ENCODE measurements at places on chromosomes 2 and 18.

DNA sequence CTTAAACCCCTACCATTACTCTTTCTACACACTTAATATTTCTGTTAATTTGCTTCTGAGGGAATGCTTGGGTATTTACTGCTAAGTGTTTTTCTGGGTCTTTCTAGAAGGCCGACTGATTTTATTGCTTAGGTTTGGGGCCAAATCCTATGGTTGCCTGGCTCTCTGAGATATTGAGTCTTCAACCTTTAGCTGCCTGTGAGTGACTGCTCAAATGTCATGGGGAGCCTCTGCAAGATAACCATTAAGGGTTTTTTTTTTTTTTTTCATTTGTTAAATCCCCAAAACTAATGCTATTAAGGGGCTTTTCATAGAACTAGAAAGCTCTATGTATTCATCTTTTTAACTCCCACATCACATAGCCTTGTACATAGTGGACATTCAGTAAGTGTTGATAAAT is 5.0 kb downstream of the OSBPL6 start:
- no peak for DNase-seq

DNA sequence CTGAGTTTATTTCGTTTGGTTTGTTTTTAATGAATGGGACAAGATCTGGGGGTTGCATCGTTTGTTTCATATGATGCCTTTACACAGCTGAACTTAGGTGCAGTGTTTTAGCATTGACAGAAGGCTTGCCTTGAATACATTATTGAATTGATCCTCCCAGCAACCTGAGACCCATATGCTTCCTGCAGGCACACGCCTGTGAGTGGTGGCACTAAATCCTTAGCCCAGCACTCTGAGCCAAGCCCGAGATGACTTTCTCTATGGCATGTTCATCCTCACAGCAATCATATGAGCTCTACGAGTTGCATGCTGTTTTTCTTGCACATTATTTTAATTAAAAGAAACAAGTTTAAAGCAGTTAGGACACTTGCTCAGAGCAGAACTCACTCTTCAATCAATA is 47.8 kb upstream of the AGAP1 start:
- no peak for DNase-seq

DNA sequence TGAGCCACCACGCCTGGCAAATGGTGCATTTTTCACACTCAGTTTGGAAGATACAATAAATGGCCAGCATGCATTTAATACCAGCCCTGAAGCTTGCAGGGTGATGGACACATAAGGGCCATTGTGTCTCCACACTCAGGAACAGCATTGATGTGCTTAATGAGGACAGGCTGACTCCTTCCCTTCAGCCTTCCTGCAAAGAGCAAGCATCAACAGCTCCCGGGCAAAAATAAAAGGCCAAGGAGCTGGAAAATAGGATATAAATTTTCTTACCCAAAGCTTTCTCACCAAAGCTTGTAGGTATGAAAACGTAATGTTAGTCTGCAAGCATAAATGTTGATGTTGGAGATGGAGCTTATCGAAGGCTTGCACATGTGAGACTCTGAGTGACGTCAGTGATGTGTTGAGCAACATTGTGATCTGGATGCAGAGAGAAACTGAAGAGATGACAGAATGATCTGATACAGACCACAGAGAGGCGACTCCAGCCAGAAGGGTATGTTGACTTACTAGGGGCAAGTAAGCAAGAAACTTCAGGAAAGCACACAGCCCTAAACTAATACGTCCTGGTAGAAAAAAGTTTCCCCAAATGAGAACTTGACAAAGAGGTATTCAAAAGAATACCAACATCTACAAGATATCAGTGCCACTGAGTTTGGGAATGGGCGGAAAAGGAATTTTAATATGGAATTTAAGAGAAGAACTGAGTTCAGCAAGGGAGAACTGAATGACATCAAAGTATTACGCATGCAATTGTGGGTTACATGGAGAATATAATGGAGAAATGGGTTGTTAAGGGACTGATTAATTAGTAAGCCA is 256.5 kb downstream of the TGIF1 start:
- DNase-seq, result no peak

- no peak for DNase-seq
Observed at GRCh38 chr2:217756375-217757107, 246.3 kb downstream of the TNS1 start.

GRCh38 chr2:235858881-235859280 is 309.3 kb downstream of the GBX2 start:
- DNase-seq, result no peak

GRCh38 chr18:34492652-34493051 is 217.4 kb upstream of the DTNA start:
- no peak for DNase-seq

DNA sequence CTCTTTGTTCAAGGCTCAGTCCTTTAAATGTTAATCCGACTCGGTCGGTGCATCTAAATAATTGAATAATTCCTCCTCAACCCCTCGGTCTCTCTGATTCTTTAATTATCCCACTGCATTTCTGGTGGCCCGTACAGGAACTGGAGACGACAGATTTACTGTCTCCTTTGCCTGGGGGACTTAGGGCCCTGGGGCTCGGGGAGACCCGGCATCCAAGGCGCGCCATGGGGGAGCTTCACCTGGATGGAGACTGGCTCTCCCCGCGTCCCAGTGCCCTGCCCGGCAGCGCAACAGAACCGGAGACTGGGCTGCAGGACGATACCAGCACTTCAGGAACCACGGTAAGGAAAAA is 47.7 kb upstream of the SELENOI start:
- no peak for DNase-seq

DNA sequence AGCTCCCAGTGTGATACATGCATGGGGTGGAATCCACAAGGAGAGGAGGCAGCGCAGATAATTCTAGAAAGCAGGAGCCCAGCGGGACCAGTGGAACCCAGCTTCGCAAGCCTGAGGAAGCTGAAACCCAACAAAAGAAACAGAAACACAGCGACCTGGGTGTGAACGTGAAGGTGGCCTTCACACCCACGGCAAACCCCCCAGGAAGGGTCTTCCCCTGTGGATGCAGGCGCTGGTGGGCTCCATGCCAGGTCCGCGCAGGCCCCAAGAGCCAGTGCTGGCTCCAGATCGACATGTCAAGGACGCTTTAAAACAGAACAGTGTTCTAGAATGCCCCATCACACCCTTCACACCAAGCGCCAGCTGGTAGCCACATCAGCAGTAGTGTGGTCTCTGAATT is 22.1 kb downstream of the KIF1A start:
- no peak for DNase-seq

- no peak for DNase-seq
Observed at GRCh38 chr2:233353769-233354499, at the start of gene DGKD. TSS of gene DGKD (plus strand) at chr2:233354494. CDS start at chr2:233354519, 25 bp downstream.

DNA sequence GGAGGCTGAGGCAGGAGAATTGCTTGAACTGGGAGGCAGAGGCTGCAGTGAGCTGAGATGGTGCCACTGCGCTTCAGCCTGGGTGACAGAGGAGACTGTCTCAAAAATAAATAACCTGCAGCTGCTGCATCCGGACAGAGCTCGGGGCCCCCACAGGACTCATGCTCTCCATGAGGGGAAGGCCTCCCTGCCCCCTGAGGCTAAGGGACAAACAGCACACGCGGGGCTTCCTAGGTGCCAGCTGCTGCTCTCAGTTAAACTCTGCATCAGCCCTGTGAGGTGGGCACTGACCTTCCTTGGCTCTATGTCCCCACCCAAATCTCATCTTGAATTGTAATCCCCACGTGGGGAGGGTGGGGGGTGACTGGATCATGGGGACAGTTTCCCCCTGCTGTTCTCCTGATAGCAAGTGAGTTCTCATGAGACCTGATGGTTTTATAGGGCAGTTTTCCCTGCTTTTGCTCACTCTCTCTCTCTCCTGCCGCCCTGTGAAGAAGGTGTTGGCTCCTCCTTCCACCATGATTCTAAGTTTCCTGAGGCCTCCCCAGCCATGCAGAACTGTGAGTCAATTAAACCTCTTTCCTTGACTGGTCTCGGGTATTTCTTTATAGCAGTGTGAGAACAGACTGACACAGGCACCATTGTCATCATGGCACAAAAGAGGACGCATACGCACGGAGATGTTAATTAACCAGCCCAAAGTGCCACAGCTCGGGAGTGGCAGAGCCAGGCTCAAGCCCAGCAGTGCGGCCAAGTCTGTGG is 49.9 kb upstream of the TAF1B start:
- no peak for DNase-seq

DNA sequence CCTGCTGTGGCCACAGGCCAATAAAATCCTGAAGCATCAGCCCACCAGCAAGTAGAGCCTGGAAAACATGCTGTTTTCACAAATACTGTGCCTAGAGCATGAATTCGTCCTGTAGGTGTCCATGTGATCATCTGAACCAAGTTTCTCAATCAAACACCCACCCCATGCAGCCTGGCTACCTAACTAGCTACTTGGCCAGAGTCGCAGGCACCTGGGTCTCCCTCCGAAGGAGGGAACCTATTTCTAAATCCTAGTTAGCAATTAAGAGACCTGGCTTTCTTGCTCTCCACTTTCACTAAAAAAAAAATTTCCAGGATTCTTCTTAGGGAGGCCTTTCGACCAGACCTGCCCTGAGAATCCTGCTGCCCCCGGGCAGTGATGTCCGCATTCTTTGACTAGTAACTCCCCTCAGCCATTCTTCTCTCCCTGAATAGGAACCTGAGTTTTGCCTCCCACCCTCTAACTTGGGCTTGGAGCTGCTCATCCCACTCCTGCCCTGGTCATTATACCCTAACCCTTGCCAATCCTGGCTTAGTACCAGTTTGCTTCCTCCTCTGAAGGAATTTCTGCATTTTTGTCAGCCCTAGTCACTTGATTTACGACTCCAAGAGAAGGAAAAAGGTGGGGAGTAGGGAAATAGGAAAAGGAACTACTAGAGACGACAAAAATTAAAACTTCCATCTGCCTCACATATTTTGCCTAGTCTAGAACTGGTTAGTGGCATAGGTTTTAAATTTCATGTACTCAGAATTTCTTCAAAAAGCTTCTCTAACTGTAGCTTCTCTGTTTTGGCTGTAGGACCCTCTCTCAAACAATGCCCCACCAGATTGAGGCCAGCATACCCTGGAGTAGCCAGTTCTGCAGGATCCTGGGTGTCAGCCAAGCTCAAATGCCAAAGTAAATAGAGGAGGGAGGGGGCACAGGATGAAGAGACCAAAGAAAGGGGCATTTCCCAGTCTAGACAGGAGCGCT is 25.4 kb upstream of the TANK start:
- DNase-seq, result no peak

GRCh38 chr2:196046123-196046917 is 22.3 kb downstream of the DNAH7 start:
- no peak for DNase-seq

- DNase-seq, result no peak
Observed at GRCh38 chr2:36539631-36540030, 58.3 kb downstream of the FEZ2 start.

GRCh38 chr2:118371515-118371914 is 283.2 kb downstream of the INSIG2 start:
- no peak for DNase-seq

DNA sequence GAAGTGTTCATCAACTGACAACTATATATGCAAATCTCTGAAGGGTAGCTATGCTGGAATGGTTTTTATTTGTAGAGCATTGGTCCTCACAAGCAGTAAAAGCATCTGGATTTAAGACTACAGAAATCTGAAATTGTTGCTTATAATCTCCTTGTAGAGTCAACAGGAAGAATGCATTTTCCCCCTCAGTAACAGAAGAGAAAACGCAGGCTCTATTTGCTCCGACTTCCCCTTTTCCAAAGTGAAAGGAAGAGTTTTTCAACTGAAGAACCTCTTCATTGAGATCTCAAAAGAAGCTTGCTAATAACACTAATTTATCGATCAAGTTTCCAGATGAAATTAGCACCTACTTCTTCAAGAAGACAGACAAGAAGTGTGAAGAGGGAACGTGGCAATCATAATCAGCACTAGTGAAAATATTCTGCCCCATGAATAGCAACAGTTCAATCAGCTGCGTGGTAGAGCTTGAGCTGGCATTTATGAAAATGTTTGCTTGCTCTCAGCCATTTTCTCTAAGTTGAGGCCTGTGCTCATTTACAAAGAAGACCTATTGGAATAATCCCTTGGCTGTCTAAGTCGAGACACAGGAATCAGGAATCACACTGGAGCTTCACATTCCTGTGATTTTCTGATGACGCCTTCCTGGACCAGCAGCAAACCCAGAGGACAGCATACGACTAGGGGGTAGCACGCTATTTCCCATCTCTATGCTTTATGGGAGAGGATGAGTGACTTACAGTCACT is 43.7 kb downstream of the TGIF1 start:
- DNase-seq, result no peak

DNA sequence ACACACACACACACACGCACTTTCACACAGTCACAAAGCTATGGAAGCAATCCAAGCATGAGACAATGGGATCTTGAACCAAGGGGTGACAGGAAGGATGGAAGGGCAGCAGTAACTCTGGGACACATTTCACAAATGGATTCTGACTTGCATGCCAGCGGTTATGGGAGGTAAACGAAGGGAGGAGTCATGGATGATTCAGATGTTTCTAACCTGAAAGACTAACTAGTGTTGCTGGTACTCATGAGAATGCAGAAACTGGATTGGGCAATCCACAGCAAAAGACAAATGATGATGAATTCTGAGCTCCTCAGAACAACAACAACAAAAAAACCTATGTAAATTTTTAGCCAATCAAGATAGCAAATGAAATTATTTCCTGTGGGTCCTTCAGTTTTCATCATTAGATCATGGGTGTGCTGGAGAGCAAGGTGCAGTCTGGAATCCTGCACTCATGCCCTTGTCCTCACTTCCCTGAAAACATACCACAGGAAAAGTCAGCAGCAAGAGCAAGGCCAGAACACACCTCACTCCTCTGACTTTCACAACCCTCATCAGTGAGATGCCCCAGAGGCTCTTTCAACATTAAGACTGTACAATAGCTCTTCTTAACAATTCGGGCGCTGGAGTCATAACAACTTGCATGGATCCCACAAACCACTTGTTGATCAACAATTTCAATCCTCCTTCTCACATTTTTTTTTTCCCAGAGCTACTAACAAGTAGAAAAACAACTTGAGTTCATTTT is 32.6 kb downstream of the ABCA12 start:
- no peak for DNase-seq

DNA sequence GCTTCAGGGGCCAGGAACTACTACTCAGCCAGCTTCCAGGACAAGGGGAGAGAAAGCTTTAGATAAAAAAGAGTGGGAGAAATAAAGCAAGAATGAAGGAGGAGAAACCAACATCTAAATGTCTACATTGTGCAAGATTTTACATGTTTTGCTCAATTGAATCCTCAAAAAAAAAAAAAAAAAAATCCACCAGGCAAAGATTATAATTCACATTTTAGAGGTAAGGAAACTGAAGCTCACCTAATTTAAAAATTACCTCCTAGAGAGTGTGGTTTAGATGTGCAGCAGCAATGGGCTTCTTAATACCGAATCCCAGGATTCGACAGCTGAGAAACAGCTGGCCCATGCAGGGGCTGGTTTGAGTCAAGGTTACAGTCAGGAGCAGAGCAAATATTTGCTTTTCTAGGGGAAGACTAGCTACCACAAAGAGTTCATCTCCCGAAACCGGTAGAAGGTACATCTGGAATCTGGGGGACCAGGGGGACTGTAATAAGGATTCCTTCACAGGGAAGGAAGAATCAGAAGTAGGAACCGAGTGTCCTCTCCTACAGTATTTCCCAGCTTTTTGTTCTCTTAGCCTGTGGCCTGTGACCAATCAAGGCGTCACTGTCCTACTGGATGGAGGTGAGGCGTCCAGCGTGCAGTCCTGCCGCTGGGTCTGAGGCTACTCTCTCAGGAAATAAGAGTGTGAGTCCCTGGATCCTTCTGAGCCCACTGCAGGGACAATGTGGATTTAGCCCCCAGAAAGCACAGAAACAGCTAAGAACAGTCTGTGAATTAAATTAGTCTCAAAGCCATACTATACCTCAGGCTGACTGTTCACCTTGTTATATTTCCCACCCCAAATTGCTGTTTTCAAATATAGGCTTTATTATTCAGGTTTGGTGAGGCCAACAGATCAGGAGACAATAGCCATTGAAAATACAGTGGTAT is 42.3 kb downstream of the IL1R2 start:
- DNase-seq, result no peak
